ENCODE measurements at places on chromosomes 6 and 20.

GRCh38 chr20:62665153-62665754 lies 23.0 kb downstream of the SLCO4A1 start:
- no peak for DNase-seq

DNA sequence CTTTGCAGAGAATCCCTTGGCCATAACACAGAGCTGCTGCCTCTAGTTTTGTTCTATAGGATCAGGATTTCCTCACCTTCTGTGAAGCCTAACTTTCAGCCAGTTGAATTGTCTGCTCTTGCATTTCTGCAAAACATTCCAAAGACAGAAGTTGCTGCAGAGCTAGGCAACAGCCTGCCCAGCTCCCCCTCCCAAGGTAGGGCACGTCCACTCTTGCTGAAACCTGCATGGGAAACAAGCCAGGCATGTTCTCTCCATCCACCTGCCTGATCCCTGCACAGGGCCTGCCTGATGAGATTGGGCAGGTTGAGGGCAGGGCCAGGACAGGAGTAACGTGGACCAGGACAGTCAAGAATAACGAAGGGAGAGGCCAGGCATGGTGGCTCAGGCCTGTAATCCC lies 58.9 kb upstream of the NAA20 start:
- DNase-seq: no peak

- no peak for DNase-seq
Measured at GRCh38 chr6:71134929-71135642, 153.5 kb upstream of the OGFRL1 start.

DNA sequence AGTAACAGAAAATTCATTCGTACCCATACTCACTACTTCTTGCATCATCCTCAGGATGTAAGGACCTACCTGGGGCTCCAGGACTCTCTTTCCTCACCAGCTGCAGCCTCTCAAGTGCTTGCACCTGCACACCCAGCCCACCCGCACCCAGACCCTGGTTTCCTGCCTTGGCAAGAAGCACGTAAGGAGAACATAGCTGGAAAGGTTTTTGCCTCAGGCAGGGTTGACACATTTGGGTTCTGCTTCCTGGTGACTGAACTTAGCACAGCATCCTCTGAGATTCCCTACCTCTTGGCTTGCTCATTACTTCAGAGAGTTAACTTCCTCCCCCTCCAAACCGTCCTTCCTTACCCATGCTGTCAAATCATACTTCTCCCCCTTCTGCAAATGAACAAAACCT lies 556.9 kb downstream of the CD83 start:
- DNase-seq: no peak

DNA sequence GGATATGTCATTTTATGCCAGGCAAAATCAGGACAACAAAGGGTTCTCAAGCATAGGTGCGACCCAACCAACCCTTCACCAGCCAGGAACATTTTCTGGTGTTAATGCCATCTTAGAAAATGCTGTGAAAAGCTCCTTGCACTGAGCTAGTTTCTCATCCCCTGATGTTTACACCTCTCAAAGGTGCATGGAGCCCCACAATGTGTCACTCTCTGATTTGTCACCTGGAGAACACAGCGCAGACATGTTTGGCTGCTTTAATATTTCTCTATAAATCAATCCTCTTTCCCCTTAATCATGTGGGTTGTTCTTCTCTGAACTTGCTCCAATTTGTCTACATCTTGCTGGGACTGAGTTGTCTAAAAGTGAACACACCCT lies 244.3 kb downstream of the TSHZ2 start:
- DNase-seq: no peak

- no peak for DNase-seq
Measured at GRCh38 chr20:33437141-33437911, 6.2 kb downstream of the SNTA1 start.

- no peak for DNase-seq
Measured at GRCh38 chr20:64139199-64140060, 24.8 kb upstream of the MYT1 start.

DNA sequence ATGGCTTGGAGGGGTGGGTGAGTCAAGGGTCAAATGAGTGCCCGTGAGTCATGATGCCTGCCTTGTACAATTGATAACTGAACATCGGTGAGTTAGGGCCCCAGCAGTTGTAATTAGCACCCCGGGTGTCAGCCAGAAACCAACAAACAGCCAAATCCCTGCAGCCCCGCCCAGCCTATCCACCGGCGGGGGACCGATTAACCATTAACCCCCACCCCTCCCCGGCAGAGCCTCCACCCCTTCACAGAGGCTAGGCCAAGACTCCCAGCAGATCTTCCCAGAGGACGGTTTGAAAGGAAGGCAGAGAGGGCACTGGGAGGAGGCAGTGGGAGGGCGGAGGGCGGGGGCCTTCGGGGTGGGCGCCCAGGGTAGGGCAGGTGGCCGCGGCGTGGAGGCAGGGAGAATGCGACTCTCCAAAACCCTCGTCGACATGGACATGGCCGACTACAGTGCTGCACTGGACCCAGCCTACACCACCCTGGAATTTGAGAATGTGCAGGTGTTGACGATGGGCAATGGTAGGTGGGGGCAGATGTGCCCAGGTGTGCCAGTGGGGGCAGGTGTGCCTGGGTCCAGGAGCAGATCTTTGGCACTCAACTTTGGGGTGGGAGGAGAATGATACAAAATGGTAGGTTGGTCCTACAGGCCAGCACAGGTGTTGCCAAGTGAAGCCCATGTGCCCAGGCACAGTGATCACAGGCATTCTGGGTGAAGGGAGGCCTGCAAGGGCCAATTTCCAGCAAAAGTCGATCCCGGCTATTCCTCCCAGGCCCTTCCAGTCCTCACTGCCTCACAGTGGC lies 45.7 kb downstream of the HNF4A start:
- no peak for DNase-seq

DNA sequence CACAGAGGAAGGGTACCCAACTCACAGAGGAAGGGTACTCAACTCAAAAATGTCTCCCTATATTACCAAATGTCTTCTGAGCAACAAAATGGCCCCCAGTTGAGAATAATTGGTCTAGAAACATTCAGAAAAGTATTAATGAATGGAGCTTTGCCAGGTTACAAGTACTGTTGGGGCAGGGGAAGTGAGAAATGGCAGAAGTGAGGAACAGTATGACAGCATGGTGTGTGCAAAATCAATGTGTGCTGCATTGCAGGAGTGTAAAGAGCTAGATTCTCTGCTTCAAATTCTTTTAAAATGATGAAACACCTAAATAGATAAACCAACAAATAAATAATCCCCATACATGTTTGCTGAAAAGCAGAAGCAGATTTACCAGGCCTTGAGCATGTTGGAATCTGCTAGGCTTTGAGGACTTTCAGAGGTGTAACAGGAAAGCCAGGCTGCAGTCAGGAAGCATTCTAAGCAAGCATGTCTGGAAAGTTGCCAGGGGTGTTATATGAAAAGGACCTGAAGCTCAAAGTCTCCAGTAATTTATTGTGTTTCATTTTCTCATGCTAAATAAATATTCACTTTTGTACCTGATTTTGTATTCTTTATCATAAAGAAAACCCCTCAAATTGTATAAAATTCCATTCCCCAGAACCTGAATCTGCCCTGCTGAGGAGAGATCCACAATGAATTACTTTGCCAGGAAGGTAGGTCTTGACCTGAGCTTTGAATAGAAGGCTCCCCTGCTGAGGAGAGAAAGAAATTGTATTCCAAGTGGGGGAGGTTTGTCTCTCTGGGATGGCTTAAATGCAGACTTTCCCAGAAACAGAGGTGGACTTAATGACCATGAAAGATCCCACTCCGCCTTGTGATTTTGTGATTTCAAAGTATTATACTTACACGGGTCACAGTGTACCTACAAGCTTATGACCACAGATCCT lies 265.0 kb upstream of the MARCKS start:
- DNase-seq: no peak

DNA sequence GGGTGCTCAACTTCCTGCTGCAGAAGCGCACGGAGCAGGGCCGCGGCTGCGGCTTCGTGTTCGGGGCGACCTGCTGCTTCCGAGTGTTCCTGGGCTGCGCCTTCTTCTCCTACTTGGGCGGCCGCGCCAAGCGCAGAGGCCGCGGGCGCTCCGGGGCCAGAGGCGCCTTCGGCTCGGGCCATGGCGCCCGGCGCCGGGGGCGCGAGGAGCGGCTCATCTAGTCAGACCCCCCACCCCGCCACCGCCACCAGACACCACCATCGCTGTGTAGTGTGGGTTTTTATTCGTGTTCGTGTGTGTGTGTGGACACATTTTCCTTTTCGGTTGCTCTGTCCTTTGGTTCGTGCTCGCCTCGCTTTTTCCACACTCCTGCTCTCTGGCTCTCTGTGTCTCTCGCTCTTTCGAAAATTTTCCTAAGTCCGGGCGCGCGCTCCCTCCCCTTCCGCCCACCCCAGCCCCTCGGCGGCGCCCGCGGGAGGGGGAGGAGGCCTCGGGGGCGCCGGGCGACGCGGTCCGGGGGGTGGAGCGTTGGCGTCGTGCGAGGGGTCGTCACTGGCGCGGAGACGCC lies 38.1 kb downstream of the GNAS start:
- peak; percentile 30 for DNase-seq

Measured in stimulated activated CD4-positive, alpha-beta T cell treated with anti-CD3 and anti-CD28 coated beads, Interleukin-15, amount 100 ng/mL, for 48 hours (primary cell).